Thoracic aorta (tissue), 2 donors: ENCODE measurements at places on chromosomes 7 and 10.

GRCh38 chr7:2904202-2904601, 60.1 kb upstream of the GNA12 start:
- no peak for DNase-seq

DNA sequence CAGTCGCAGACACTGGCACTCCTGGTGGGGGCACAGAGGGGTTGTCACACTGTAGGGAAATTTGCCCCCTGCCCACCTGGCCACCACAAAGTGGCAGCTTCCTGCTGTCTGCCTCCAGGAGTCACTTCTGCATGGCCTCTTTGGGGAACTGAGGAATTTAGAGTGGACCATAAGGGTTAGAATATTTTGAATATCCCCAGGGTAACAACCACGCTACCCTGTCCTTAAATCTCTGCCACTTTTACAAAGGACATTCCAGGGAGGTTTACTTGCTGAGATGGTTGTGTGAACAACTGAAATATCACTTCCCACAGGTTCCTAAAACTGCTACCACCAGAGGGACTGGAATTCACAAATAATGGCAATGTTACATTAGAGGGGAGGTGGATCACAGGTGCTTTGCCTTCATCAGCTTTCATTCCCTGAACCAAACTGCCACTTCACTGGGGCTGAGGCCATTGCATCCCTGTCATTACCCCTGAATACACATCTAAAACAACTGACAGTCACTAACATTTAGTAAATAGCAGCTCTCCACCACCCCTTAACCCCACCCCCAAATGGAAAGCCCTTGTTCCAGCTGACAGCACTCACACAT, 88.1 kb upstream of the IFRD1 start:
- no peak for DNase-seq

- no peak for DNase-seq
Measured at GRCh38 chr7:153383781-153384180, 624.2 kb downstream of the ACTR3B start.

DNA sequence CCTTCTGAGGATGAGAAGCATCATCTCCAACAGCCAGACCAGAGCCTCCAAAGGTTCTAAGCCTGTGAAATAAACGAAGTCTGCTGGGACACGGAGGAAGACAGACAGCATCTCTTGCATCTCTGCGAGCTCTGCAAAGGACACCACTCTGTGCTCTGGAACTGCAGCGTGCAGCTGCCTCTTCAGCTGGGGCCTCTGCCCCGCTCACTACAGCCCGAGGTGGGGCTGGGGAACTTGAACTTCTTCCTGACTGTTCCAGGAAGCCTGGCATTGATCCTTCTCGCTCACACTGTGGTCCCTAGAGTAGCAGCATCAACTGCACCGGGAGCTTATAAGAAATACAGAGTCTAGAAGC, 163.3 kb downstream of the USP6NL start:
- DNase-seq = no peak

DNA sequence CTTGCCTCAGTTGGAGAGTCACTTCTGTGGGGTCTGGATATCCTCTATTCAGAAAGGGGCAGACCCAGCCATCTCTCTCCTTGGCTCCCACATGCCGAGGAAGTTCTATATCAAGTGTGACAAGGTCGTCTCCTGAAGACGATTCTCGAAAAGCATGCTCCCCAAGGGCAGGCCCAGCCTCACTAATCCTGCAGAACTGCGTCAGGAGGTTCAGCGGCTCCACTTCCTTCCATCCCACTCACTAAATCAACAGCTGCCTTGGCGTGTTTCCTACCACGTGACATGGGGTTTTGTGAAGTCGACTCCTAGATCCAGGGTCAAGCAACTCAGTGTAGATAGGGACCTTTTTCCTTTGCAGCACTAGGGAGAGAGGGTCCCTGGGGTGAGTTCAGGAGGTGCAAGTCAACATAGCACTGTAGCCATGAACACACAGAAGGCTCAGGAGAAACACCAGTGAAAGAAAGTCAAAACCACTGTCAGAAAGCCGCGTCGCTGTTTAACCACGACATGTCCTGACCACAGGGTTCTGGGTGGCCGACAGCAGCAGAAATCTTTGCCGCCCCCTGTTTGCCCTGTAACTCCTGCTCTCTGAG, 156.4 kb downstream of the PRPF18 start:
- no peak for DNase-seq

DNA sequence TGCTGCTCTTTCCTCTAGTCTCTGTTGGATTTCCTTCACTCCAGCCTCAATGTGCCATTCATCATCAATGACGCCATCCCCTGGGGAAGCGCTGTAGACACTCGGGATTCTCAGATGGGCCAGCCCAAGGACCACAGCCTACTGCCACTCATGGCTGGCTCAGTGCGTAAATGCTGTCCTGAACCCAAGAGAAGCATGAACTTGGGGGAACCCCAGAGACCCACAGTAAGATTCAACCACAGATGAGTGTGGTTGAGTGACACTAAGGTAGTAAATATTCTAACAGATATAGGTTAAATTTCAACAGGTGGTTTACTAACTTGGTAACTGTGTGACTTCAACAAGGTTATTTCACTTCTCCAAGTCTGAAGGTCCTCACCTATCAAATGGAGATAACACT, 304.1 kb downstream of the GRM8 start:
- no peak for DNase-seq

- no peak for DNase-seq
Measured at GRCh38 chr10:98467506-98468318, 21.0 kb upstream of the HPS1 start.

GRCh38 chr10:52951824-52952223, 179.2 kb upstream of the MBL2 start:
- no peak for DNase-seq

- no peak for DNase-seq
Measured at GRCh38 chr10:22159979-22160378, 57.8 kb downstream of the EBLN1 start.

DNA sequence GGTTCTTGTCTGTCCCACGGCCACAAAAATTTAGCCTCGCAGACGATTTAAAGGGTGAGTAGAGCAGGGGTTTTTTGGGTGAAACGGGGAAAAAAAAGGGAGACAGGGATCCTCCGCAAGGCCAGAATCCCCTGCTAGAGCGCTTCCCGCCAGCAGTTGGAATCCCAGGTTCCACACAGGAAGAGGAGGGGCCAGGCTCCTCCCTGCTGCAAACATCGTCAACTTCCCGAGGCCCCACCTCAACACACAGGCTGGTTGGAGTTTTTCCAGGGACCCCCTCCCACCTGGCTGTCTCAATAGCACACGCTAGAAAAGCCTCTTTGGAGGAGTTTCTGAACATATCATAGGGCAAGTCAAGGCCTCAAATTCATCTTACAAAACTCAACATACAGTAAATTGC, 112.7 kb downstream of the MTERF1 start:
- DNase-seq = no peak

DNA sequence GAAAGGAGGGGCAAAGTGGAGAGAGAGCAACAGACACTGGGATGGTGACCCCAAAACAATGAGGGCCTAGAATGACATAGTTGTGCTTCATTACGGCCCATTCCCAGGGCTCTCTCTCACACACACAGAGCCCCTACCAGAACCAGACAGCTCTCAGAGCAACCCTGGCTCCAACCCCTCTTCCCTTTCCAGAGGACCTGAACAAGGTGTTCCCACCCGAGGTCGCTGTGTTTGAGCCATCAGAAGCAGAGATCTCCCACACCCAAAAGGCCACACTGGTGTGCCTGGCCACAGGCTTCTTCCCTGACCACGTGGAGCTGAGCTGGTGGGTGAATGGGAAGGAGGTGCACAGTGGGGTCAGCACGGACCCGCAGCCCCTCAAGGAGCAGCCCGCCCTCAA, 20.7 kb downstream of the PRSS2 start:
- no peak for DNase-seq

GRCh38 chr7:14096159-14096558, 106.7 kb upstream of the ETV1 start:
- DNase-seq = no peak

DNA sequence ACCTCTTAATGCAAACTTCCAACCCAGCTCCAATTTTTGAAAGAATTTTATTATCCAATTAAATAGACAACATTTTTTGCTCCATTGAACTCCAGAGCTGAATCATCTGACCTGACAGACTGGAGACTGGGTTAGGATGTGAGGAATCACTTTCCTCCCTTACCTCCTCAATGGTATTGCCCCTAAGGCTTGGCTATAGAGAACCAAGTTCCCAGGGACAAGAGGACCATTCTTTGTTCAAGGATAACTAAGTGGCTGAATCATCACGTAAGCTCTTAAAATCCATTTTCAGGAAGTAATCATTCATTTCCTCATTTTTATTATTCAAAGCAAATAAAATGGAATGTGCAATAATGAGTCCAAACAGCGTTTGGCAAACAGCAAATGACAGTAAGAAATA, 335.1 kb downstream of the GATA3 start:
- DNase-seq = no peak

- no peak for DNase-seq
Measured at GRCh38 chr7:15626041-15626440, 60.4 kb downstream of the MEOX2 start.

DNA sequence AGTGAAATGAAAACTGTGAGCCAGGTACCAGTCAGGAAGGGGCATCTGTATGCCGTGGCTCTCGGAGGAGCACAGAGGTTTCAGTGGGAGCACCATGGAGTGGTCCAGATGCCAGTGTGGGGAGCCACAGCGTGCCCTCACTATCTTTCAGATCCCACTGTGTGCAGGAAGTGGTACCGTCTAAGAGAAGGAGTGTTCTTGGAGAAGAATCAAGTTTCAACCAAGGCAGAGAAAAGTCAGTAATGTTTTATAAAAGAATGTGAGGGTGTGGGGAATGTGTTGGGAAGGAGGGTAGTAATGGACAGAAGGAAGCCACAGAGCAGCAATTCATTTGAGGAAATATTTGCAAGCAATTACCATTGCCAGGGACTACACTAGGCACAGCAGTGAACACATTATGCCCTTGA, 35.6 kb downstream of the PRKAR2B start:
- DNase-seq = no peak

DNA sequence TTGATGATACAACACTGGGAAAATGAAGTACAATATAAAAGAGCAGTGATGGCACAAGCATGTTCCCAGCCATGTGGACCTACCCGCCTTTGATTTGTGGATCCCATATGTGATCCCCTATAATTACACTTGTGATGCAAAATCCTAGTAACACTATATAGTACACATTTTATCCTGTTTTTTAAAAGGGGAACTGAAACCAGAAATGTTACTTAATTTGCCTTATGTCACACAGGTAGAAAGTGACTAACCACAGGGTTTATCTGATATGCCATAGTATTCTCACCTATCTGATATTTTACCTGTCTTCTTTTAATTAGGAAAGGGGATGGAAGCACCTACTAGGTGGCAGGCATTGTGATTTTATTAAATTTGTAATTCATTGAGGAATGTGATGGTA, 35.0 kb downstream of the ARMC3 start:
- no peak for DNase-seq

GRCh38 chr10:69662173-69662877, 32.3 kb downstream of the FAM241B start:
- no peak for DNase-seq

- no peak for DNase-seq
Measured at GRCh38 chr7:2517678-2518507, 1.7 kb upstream of the LFNG start.

- DNase-seq = no peak
Measured at GRCh38 chr10:1114719-1115606, 58.8 kb downstream of the WDR37 start.

DNA sequence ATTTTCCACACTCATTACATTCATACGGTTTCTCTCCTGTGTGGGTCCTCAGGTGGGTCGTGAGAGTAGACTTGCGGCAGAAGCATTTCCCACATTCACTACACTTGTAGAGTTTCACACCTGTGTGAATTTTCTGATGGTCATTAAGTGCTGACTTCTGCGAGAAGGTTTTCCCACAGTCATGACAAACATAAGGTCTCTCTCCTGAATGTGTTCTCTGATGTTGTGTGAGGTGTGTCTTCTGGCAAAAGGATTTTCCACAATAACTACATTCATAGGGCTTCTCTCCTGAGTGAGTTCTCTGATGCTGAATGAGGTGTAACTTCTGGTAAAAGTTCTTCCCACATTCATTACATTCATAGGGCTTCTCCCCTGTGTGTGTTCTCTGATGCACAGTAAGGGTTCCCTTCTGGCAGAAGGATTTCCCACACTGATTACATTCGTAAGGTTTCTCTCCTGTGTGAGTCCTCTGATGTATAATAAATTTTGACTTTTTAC, 15.1 kb downstream of the ZNF12 start:
- no peak for DNase-seq

GRCh38 chr10:113169853-113170460, 219.9 kb downstream of the TCF7L2 start:
- no peak for DNase-seq

DNA sequence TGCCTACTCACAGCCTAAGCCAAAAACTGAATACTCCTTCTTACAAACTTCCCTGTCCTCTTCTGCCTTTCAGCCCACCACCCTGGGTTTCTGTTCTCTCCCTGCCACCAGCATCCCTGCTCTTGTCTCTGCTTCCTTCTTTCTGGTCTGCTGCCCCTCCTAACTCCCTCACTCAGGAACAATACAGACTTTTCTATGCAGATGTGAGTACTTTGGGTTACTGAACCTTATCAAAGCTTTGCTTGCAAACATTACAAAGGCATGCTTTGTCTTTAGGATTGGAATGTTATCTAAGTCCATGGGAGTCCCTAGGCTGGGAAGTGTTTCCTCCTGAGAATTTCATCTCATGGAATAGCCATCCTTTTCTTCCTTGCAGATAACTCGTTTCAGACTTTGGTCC, 28.9 kb downstream of the CNNM1 start:
- DNase-seq = no peak

- DNase-seq = no peak
Measured at GRCh38 chr10:104113376-104113956, 8.5 kb upstream of the SFR1 start.

GRCh38 chr10:126073606-126074005, 177.2 kb downstream of the FANK1 start:
- DNase-seq = no peak

GRCh38 chr7:47231032-47231431, 350.9 kb downstream of the TNS3 start:
- DNase-seq = no peak

DNA sequence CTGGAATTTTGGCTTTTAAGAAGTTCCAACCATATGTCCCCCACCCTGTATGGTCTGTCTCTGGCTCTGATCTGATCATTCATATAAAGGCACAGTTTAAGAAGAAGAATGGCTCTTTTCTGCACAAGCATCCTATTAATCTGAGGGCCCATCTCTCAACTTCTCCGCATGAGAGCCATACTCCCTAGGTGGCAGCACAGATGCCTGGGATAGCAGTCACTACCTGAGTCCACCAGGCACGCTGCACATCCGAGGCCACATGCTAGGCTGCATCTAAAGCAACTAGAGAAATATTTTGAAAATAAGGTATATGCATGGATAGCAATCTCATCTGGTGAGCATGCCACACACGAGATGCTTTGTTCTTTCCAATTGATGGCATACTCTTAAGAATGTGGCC, 565.5 kb downstream of the PARD3 start:
- DNase-seq = no peak

- peak; percentile 62 for DNase-seq
Measured at GRCh38 chr10:29811751-29812427, 177.1 kb upstream of the SVIL start.

- DNase-seq = no peak
Measured at GRCh38 chr10:59832506-59832905, 73.8 kb downstream of the CCDC6 start.
